ENCODE measurements at places on chromosomes 4 and X.

GRCh38 chrX:139739138-139739537 is 31.2 kb upstream of the MCF2 start:
- ATAC-seq: no peak

GRCh38 chr4:188076169-188076568 is 33.2 kb downstream of the TRIML2 start:
- ATAC-seq: no peak

DNA sequence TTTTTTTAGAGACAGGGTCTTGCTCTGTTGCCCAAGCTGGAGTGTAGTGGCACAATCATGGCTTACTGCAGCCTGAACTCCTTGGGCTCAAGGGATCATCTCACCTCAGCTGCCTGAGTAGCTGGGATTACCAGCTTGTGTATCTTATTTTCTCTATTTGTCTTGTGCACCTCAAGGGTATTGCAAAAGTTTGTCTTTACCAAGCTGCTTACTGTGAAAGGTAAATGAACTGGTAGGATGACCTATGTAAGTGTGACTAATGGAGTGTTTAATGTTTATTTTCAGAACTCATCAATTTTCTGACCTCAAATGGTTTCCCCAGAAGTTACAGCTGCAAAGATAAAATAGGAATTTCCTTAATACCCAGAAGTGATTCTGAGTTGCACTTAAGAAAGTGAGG is 5.3 kb upstream of the FGA start:
- ATAC-seq: no peak

DNA sequence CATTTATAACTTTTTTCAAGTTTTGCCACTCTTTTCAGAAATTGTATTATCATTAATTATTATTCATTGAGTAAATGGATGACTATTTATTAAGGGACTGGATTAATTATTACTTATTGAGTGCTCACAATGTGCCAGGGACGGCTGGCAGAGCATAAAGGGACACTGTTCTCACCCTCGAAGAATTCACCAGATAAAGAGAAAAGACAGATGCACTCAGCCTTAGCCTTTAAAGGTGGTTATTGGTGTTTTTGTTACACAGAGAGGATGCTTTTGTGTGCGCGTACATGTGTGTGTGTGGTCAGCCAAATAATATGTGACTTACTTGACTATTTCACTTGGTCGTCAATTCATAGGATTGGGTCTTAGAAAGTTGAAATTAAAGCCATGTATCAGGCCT is 187.0 kb downstream of the ANTXR2 start:
- ATAC-seq: no peak

DNA sequence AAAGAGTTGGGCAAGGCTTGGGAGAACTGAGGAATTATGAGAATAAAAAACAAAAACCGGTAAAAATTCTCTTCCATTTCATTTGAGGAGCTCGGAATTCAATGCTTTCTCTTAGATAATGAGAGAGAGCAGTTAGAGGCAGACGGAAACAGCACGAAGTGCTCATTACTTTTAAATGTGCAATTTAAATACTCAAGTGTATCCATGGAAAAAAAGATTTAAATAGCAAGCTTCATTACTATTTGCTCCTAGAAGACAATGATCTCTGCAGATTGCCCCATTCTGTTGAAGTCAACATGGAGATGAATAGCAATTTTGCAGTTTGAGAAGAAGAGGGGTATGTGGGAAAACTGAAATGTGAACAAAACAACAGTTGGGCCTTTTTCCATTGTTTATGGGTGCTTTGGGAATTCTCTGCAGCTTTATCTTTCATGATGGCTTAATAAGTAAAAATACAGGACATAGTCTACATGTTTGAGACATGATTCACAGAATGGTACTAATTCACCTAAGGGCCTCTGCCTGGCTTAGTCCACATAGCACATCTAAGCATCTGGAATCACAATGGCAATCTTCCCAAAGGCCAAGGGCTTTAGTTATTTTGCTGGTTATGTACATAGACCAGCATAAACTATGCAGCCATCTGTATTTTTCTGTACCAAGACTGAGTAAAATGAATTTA is 512.7 kb upstream of the FAT1 start:
- ATAC-seq: no peak

DNA sequence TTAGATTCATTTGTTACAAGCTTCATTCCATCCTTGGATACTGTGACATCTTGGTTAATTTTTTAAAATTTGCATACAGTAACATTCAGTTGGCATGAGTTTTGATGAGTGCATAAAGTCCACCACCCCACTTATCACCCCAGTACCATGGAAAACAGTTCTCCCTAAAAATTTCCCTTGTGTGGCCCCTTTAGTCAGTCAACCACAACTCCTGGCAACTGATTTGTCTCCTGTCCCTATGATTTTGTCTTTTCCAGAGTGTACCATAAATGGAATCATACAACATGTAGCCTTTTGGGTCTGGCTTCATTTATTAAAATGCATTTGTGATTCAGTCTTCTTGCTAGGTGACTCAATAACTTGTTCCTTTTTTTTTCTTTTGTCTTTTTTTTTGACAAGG is 29.9 kb downstream of the RP2 start:
- no peak for ATAC-seq

DNA sequence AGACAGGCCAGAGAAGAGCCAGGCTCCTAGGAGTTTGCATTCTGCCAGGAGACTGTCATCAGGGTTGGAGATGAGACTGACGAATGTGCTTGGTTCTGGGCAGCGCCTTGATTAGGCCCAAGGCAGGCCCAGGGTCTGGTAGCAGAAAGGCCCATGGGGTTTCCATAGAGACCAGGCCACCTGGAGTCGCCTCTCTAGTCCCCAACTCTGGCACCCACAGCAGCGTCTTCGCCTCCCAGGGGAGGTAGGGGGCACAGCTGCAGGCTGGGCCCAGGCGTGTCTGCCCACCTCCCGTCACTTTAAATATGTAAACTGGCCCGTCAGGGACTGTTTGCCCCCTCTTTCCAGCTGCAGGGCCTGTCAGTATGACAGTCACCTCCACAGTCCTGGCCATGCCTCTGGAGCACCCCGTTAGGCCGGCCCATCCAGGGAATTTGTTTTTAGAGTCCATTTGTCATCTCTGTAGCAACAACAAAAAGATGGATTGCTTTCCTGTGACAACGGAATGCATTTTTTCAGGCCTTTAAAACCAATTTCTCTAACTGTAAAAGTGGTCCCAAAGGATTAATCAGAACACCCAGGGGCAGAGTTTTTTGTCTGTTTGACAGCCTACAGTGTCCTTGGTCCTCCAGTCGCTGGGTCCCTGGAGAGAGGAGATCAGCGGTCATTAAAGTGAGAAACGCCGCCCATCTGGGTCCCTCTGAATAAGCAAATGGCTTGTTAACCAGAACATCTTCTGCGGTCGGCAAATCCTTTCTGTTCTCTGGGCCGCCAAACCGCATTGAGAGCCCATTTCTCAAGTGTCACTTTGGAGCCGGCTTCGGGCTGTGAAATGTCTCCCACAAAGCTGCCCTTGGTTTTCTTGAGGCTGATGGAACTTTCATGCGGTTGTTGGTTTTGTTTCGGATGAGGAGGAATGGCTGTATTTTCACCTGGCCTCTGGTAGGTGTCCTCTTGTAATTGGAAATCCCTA is 153.0 kb upstream of the PSAPL1 start:
- ATAC-seq: no peak

DNA sequence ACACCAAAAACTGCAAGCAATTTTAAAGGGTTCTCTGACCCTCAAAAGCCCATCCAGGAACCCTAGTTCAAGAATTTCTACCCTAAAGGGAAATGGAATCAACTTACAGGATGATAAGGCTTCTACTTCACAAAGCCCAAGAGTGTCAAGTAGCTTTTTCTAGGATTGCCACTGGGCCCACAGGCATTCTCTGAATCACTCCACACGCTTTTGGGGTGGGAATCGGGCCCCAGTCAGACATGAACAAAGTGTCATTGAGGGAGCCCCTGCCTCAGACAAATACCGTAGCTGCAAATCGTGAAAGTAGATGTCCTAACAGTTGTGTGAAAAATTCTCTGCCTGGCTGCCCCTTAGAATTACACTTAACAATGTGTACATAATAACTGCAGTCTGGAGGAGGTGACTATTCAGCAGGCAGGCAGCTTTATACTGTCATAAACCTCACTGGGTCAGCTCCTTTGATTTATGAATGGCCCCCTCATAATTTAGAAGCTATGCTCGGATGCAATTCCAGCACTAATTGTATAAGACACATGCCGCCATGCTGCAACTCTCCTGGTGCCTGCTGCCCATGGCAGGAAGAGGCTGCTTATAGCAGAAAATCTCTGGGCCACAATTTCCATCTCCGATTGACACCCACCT is 36.7 kb downstream of the CHRDL1 start:
- ATAC-seq: no peak

DNA sequence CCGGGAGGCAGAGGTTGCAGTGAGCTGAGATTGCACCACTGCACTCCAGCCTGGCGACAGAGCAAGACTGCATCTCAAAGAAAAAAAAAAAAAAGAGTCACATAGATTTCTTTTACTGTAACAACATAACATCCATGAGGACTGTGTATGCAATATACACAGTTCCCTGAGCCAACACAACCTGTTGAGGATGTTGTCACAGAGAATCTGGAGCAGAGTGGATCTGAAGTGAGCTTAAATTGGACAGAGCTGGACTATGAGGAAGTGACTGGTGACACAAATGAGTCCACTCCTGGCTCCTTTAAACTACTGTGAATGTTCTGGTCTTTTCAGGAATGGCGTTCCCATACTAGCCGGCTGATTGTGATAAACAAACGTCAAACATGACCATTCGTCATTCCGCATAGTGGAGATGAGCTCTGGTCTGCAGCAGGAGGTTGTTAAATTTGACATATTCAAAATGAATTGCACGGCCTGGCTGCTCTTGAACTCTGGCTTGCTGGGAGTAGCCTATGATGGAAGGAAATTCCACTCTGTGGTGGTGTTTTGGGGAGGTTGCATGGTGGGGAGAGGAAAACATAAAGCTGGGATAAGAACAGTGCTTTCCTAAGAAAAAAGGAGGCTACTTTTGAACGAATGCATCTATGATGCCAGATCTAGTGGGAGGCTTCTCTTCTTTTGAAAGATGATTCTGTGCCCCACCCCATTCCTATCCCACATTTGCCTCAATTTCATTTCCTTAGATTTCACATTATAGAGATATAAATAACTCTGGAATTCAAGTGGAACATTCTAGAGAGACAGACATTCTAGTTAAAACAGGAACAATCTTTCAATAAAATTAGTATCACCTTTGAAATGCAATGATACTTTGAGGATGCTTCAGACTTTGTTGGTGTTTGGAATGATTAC is 149.5 kb downstream of the SHROOM3 start:
- ATAC-seq: no peak

GRCh38 chr4:94409962-94410361 is 41.8 kb upstream of the PDLIM5 start:
- no peak for ATAC-seq

- ATAC-seq: no peak
These were observed 44.9 kb downstream of the SPANXN1 start for GRCh38 chrX:145292218-145292617.

DNA sequence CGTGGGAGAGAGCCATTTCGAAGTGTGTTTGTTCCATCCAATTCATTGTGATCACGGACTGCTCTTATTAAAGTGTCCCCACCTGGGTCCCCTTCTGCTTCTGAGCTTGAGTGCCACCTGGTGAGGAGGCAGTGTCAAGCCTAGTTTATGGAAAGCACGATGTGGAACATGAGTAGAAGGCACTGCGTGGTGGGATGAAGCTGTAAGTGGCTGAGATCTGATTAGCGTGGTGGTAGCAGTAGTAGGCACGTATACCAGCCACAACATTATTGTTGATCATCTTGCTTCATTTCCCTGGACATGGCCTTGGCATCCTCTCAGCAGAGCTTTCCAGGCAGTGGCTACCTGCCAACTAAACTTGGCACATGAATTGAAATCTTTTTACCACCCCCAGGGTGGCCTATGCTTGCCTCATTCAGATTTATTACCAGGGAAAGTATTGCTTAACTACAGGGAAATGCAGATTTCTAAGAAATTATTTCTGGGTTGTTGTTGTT is 46.4 kb downstream of the GPAT3 start:
- no peak for ATAC-seq

GRCh38 chr4:92236877-92237276 is 66.9 kb upstream of the GRID2 start:
- ATAC-seq: no peak

DNA sequence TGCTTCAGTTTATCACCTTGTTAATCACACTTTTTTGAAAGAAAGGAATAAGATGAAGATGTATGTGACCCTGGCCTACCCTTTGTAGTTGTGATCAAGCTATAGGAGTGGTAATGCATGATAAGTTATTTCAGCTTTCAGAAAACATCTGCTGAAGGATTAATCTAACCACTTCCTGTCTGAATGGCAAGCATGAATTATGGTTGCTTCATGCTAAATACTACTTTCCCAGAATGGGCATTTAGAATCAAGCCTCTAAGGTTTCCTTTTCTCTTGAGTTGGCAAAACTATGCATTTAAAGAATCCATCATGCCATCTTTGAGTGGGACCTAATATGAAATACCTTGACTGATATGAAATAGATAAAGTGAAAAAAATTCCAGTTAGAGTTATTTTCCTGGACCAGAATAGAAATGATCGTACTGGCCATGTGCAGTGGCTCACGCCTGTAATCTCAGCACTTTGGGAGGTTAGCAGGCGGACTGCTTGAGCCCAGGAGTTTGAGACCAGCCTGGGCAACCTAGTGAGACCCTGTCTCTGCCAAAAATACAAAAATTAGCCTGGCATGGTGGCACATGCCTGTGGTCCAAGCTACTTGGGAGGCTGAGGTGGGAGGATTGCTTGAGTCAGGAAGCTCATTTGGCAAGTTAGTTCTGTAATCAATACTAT is 59.1 kb downstream of the ANXA3 start:
- ATAC-seq: no peak

DNA sequence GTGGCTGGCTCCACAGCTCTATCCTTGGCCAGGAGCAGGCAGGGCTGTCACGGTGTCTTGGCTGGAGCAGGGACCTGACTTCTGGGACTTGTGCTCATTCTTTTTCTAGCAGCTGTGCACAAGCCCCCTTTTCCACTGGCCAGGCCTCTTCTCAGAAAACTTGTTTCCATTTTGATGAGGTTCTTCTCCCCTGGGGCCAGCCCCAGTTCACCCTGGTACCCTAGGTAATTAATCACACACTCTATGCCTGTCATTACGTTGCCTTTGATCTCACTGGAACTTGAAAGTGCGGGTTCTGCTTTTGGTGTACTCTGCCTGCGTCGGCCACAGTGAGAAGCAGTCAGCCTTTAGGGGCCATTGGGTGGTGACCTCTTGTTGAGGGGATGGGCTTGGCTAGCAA is 26.6 kb downstream of the DRD5 start:
- peak; percentile 51 for ATAC-seq

DNA sequence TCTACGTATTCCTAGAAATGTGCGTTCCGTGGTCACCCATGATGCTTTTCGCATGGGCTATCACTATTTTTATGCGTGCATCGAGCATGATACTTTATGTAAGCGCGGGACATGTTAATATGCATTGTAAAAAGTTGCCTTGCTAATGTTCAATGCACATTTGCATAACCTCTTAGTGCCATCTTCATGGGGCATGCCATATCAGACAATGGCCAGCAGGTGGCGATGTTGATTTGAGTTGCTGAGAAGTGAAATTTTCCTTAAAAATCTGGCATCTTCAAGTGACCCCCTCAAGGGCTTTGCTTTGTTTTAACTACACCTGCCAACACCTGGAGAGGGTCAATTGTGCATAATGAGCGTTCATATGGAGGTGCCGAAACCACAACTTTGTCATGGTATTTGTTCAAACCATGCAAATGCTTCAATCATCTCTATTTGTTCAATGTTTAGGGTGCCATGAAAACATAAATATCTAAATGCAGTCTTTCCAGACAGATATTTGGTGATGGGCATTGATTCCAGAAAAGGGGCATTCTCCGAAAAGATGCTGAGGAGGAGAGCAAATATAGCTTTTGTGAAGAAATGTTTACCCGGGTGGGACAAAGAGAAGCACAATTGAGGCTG is 833.9 kb upstream of the PRKX start:
- no peak for ATAC-seq
